ENCODE measurements at places on chromosomes 2 and 18.

DNA sequence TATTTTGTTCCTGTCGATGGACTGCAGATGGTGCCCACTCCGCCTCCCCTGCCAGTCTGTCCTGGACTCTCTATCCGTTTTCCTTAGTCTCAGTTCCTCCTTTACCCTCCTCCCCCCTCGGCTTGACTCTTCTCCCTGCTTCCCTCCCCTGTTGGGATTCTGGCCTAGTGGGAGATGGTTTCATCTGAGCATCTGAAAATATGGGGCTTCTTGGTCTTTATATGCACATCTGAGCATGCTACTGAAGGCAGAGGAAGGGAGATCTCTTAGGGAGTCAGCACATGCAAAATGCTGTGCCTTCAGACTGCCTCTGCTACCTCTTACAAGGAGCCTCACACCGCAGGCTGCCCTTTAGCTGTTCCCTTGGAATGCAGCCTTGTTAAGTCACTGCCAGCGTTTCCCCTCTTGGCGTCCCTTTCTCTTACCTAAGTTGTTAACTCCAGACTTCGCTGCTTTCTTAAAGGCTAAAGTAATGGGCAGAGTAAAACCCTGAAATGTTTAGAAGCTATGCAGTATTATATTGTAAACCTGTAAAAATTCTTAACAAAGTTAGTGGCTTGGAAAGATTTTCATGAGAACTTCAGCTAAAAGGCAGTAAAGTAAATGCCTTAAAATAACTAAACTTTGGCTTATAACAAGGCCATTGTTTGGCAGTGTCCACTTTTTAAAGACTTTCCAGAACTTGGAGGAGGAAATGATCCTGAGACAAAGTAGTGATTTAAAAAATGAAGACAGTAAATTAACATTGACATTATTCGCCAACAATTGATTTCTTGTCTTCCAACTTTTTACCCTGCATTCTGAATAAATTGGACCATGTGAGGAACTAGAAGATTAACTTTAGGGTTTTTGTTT is 49.8 kb downstream of the LDLRAD4 start:
- DNase-seq, result peak; percentile 54

DNA sequence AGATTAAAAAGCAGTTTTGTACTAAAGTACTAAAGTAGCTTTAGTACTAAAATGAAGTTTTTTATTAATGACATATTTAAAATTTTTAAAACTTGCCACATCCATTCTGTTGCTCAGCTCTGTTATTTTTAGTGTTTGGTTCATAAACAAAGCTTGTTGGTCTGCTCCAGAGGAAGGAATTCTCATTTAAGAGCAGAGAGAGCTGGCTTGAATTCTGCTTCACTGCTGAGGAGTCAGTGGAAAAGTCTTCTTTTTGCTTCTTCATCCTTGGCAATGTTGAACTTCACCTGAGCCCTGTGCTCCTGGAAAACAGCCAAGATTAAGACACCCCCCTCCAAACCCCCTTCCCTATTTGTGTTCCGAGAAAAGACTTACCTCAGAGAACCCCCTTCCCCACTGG is 40.6 kb downstream of the TMEM87B start:
- no peak for DNase-seq

DNA sequence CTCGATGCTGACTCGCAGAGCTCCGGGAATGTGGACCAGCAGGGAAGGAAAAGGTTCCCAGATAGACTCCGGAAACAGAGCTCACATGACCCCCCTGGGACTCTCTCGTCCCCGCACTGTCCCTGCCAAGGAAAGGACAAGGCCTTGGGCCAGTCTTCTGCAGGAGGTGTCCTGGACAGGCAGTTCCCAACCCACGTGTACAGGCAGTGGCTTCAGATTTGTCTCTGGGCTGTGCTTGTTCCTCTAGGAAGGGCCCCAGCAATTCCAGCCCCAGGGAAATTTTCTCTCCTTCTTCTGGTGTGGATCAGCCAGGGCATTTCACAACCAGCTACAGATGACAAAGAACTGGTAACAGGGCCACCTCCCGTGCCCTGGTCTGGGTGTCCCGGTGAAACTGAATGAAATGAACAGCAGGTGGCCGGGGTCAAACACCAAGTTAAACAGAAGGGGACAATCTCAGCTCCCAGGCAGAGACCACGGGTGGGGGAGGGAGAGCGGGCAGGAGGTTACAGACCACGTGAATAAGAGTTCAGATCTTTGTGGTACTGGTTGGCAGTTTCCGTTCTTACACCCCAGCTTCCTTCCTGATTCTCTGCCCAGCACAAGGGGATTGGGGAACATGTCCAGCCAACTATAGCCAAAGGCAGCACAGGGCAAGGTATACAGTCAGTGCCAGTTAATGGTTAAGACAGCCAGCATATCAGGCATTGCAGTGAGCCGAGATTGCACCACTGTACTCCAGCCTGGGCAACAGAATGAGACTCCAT is 52.2 kb upstream of the CAB39 start:
- peak; percentile 46 for DNase-seq

DNA sequence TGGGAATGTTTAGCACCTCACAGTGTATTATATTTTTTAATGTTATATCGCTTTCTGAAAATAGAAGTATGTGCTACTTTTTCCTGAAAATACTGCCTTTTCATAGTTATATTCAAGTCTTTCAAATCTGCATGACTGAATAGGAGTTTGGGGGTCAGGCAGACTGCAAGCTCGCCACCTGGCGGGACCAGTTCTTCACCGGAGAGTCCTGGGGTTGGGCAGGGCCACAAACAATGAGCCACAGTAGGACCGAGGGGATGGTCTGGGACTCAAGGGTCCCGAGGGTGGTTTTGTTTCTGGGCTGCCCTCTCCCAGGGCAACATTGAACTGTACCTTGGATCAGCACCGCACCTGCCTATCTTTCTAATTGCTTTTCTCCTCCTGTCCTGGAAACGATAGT is 70.6 kb downstream of the VWA3B start:
- peak; percentile 42 for DNase-seq

DNA sequence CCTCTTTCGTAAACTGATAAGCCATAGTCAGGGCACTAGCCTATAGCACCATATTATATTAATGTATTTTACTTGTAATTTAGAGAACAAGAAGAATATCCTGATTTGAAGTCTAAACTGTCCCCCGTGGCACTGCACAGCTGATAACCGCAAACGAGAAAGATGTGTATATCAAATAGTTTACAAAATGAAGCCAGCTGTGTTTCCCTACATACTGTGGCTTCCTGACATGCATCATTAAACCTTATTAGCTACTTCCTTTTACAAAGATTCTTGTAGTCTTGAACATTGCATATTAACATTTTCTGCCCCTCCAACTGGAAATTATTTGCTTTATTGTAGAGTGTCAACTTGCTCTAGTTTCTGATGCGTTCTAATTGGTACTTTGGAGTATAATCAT is 153.5 kb upstream of the NFATC1 start:
- no peak for DNase-seq

DNA sequence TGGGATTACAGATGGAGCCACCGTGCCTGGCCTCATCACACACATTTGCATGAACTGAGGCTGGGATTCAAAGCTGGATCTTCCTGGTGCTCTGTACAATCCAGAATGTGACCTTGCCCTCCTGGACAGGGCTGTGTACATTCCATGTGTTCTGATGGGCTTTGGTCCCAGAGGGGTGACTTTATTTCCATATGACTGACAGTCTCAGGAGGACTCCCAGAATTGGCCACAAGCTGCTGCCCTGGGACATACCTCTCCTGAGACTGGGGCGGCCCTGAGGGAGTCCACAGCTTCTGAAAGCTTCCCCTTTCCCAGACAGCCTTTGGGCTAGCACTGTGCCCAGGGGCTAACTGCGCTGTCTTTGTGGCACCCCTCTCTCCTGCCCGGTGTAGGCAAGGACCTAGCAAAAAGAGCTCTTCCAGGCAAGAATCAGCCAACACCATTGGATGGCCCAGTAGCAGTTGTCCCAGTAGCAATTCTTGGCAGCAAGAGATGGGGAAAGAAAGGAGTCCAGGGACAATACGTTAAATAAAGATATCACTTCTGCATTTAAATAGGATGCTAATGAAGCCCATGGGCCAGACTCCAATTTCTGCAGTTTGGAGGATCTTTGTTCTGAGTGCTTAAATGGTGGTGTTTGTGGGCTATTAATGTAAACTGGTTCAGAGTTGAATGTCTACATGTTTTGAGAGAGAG is 26.4 kb upstream of the ZNF532 start:
- DNase-seq, result no peak

GRCh38 chr2:172198908-172199307 is 96.2 kb upstream of the DLX2 start:
- DNase-seq, result no peak

DNA sequence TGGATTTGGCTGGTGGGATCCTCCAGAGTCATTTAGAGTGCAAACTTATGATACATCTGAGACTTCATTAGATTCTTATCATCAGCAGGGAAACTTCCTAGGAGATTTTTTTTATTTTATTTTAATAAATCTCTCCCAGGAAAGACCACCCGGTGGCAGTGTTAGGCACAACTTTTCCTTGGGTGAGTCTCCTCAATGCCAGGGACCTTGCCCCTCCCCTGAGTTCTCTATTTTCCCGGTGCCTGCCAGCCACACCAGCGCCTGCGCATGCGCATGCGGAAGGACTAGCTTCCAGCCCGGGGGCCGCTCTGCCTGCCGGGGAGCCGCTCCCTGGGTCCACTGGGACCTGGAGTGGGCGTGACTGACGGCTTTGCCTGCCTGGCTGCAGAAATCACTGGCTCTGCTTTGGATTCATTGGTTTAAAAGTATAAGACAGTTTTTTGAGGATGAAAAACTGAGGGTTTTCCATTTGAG is 86.6 kb downstream of the TMEM182 start:
- DNase-seq, result peak; percentile 66

- no peak for DNase-seq
Measured at GRCh38 chr2:55875434-55876135, 48.0 kb downstream of the EFEMP1 start.

All from stomach (tissue), 19 donors.